ENCODE measurements at places on chromosomes 2 and 18.

- no peak for DNase-seq
Measured at GRCh38 chr2:236861196-236861875, 224.4 kb upstream of the COPS8 start.

- DNase-seq = peak; percentile 44
Measured at GRCh38 chr2:215269397-215270117, 42.3 kb upstream of the ATIC start.

DNA sequence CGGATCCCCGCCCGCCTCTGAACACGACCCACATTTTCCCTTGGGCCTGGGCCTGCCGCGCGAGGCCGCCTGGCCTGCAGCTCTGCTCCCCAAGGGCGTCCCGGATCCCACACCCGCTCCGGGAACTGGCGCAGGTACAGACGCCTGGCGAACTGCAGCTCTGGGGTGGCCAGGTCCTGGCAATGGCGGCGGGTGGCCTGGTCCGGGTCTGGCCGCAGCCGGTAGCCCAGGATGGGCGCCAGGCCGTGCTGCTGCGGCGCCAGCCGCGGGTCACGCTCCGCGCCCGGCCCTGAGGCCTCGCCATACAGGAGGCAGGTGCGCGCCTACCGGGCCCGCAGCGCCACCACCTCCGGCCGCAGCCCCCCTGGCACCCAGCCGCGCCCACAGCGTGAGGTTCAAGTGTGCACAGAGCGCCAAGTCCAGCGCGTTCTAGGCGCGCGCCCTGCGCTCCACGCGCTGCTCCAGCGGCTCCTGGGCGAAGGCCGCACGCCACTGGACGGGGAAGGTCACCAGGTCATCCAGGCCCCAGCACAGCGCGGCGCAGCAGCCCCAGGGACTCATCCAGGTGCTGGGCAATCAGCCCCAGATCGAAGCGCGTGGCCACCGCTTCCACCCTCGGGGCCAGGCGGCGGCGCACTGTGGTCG is 9.5 kb downstream of the AQP12A start:
- DNase-seq = no peak

DNA sequence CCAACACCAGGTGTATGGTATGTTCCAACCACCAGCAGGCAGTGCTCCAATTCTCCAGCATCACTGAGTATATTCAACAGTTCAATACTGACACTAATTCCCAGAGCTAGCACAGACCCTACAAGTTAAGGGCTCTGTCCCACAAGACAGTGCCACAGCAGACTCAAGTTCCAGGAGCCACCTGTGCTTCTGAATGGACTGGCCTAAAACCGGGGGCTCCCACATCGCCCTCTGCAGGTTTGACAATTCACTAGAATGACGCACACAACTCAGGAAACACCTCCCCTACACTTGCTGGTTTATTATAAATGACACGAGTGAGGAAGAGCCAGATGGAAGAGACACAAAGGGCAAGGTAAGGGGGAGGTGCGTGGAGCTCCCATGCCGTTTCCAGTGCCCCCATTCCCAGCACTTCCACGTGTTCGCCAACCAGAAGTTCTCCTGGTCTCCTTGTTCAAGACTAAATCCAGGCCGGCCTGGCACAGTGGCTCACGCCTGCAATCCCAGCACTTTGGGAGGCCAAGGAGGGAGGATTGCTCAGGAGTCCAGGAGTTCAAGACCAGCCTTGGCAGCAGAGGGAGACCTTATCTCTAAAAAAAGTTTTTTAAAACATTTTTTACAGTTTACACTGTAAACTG is 12.2 kb upstream of the ATP6V1B1 start:
- no peak for DNase-seq
